ENCODE measurements at places on chromosomes 12 and 14. TPM values are rescaled to one million over a fixed set of nuclear protein-coding genes. Genes with fewer than 3 reads are reported as not detected.

The NGB gene
- total RNA-seq: not detected

GRCh38 chr12:131552492-131552863 is 158.4 kb upstream of the SFSWAP start:
- DNase-seq: no peak

GRCh38 chr14:67675219-67675582 is 769 bp upstream of the VTI1B start:
- no peak for DNase-seq

DNA sequence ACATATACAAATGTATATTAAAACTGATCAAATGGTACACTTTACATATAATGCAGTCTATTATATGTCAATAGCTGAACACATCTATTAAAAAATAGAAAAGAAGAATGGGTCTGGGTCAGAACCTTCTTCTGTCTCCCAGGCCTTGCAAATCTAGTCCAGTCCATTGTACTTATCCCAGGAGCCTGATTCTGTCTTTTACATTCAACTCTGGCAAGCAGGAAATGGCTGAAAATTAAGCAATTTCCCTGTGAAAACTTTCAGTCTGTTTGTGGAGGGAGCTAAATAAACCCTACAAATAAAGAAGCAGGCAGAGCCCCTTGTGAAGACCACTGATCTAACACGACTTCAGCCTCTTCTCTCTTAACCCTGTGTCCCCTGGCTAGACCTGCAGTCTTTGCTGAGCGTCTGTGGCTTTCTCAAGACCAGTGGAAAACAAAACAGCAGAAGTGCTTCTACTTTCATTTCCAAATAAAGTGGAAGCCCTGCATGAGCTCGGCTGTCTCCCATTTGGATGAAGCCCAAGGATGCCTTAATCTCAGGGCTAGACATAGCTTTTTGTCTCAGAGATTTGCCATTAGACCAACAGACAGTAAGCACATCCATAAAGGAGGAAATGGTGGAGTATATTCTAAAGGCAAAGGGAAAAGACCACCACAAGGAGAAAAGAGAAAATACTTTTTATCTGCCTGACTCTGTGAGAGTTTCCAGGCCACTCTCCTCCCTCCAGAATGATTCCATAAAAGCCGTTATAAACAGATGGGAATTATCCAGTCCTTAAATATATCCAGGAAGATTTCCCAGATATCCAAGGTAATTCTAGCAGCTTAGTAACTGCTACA is 48.2 kb downstream of the CRACR2A start:
- DNase-seq: no peak
